ENCODE measurements at places on chromosomes 1 and 21.

GRCh38 chr21:35231090-35231489, 182.0 kb upstream of the RUNX1 start:
- DNase-seq = no peak

GRCh38 chr1:67393240-67393639, 37.0 kb downstream of the SERBP1 start:
- no peak for DNase-seq

DNA sequence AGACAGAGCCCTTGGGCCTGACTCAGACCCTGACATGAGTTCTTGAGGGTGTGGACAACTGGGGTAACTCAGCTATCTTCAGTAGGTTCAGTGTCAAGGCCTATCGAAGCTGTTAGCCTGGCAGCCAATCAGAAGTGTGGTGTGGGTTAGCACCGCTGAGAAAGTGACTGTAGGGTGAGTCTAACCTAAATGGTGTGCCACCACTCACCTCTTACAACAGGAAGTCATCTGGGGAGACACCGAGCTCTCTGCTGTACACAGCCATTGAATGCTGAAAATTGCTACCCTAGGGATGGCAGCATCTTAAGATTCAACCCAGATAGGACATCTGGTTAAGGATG, 44.6 kb downstream of the RASSF5 start:
- no peak for DNase-seq

GRCh38 chr1:32828341-32828740, 10.9 kb downstream of the S100PBP start:
- DNase-seq = no peak

- peak; percentile 81 for DNase-seq
Observed at GRCh38 chr1:20426923-20427322, 59.1 kb downstream of the CAMK2N1 start.

GRCh38 chr1:211641942-211642341, 33.5 kb downstream of the NEK2 start:
- DNase-seq = no peak

DNA sequence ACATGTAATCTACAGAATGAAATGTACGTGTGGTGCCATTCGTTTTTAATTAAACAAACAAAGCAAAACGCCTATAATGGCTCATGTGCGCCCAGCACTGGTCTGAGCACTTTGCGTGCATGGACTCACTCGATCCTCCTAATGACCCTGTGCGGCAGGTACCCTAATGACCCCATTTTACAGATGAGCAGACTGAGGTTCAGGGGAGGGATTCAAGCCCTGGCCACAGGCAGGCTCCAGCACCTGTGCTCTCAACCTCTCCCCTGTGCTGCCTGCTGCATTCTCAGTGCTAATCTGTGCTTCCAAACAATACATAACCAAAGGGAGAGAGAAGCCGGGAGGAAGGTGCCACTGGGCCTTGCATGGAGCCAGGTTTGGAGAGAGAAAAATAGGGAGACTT, 124.2 kb upstream of the ZBTB40 start:
- no peak for DNase-seq

DNA sequence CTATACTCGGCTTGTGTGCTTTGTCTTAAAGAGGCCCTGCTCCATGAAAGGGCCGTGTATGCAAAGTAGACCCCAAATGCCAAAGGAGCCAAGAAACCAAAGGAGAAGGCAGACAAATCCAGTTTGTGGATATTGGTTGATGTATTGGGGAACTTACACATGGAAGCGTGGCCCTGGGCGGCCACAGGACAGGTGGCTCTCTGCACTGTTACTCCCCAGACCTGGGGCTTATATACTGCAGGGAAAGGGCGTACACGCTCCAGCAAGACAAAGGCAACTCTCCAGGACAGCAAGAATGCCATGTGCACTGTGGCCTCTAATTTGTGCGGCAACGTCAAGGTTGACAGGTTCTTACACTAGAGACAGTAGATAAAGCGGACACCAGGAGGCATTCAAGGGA, 24.8 kb downstream of the RSPH1 start:
- DNase-seq = no peak

- DNase-seq = no peak
Observed at GRCh38 chr1:107481756-107482384, 341.0 kb downstream of the NTNG1 start.

Measured in fibroblast of skin of left quadriceps (primary cell).